ENCODE measurements at places on chromosomes 1 and 21.
A peak's percentile ranks its signal among the peaks of the same experiment; 100 is the strongest.

- DNase-seq: no peak
These were observed 808 bp upstream of the SERINC2 start for GRCh38 chr1:31412205-31412604.

- DNase-seq: no peak
These were observed 86.9 kb upstream of the NEGR1 start for GRCh38 chr1:72369069-72369757.

- DNase-seq: peak; percentile 37
These were observed 137.3 kb downstream of the NAV1 start for GRCh38 chr1:201676197-201676596.

GRCh38 chr1:24702511-24703293 is 42.5 kb upstream of the CLIC4 start:
- DNase-seq: no peak

DNA sequence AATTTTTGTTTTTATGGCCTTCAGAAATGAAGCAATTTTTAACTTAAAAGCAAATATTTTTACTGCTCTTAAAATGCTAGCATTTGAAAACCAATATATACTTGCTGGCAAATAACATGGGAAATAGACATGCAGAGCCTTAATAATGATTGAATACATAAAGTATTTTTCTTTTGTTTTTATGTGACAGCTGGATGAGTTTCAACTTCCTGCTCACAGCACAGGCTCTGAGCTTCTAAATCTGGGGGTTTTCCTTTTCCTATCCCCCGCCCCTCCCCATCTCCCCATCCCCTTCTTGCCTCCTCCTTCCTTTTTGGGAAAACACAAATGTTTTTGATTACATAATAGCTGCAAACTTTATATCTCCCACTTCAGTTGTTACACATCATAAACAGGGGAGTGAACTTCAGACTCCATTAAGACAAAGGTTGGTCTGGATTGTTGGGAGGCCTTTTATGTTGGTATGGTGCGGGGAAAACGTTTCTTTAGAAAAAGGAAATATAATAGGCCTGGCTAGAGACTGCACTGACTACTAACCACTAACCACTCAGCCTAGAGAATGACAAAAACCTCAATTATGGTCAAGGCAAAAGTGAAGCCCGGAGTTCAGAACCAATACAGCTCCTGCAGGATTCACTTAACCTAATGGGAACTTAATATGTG is 116.1 kb upstream of the GORAB start:
- no peak for DNase-seq

- no peak for DNase-seq
These were observed 78.4 kb upstream of the WNT4 start for GRCh38 chr1:22221233-22221780.

GRCh38 chr1:47635597-47635996 is 197.8 kb downstream of the FOXD2 start:
- no peak for DNase-seq

Data from dermis blood vessel endothelial cell (primary cell).